ENCODE measurements at places on chromosomes 3 and 15. TPM values are rescaled to one million over a fixed set of nuclear protein-coding genes. Genes with fewer than 3 reads are reported as not detected.

C3orf49 gene
- polyA plus RNA-seq = not detected

FBXW12 gene
- polyA plus RNA-seq = not detected

SUSD5 gene
- polyA plus RNA-seq = not detected

PARP6 gene
- polyA plus RNA-seq = 19.1 TPM

DAPK2 gene
- polyA plus RNA-seq = 7.3 TPM

GOLGA8O gene
- 7.1 TPM for polyA plus RNA-seq

COL8A1 gene
- polyA plus RNA-seq = not detected

CEP97 gene
- polyA plus RNA-seq = 2.6 TPM

C2CD4B gene
- not detected for polyA plus RNA-seq

ANKUB1 gene
- not detected for polyA plus RNA-seq

A4GNT gene
- polyA plus RNA-seq = not detected

LSAMP gene
- polyA plus RNA-seq = not detected

Measured in immature natural killer cell (primary cell).